ENCODE measurements at places on chromosomes 16 and 17.
A peak's percentile ranks its signal among the peaks of the same experiment; 100 is the strongest.

DNA sequence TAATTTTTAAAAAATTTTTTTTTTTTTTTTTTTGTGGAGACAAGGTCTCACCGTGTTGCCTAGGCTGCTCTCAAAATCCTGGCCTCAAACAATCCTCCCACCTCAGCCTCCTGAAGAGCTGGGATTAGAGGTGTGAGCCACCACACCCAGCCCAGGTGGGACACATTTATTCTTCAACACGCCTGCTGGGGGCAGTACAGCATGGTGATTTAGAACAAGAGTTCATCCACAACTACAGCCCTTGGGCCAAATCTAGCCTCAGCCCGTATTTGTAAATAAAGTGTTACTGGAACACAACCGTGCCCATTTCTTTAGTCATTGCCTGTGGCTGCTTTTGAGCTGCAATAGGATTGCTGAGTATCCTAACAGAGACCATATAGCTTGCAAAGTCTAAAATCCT, 92.8 kb downstream of the KATNIP start:
- peak; percentile 61 for DNase-seq

- DNase-seq, result no peak
Measured at GRCh38 chr16:62272035-62272434, 235.8 kb upstream of the CDH8 start.

- no peak for DNase-seq
Measured at GRCh38 chr17:2770129-2770528, 20.7 kb upstream of the CCDC92B start.

DNA sequence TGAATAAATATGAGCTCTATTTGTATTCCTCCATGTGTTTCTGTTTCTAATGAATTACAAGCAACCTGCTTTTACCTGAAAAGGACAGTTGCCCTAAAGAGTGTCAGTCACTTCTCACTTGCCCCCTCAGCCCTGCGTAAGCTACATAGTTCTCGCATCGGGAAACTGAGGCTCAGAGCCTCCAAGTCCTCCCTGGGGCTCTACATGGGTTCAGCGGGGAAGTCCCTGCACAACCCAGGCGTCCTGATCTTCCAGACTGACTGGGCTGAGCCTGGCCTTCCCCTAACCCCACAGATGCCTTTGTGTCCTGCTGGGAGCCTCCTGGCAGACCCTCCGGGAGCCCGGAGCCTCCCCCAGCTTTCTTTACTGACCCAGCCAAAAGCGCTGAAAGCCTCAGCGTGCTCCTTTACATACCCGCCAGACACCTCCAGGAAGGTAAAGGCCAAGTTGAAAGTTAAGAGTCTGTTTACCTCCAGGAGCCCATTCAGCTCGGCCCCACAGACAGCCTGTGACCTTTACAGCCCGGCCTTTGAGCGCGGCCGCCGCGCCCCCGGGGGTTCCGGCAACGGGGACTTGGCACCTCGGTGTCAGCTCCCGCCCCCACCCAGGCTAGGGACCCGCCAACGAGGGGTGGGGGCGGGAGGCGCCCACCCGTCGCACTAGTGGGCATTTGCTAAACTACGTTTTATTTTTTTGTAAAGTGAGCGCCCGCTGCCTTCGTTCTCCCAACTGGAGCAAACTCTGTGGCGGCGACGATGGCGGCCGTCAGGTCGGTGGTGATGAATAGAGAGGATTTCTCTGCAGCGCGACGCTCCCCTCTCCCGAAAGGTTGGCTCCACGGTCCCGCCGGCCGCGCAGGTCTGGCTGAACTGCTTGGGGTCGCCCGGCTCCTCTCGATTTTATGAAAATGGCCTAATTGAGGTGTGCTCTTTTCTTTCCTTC, 4.4 kb upstream of the HOXB13 start:
- DNase-seq, result no peak

DNA sequence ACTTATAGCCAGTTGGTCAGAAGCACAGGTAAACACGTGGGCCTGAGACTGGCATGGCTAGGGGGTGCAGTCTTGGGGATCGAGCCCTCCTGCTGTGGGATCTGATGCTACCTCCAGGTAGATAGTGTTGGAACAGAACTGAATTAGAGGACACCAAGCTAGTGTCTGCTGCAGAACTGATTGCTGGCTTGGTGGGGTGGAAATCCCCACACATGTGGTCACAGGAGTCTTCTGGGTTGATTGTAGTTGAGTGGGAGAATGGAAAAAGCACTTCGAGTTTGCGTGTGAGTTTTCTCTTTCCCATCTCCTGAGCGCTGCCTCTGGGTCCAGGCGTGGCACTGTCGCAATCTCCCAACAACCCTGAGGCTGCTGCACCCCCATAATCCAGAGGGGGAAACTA, 8.0 kb upstream of the SPATA32 start:
- no peak for DNase-seq

GRCh38 chr17:77280304-77281121, 139.7 kb downstream of the SEC14L1 start:
- no peak for DNase-seq

DNA sequence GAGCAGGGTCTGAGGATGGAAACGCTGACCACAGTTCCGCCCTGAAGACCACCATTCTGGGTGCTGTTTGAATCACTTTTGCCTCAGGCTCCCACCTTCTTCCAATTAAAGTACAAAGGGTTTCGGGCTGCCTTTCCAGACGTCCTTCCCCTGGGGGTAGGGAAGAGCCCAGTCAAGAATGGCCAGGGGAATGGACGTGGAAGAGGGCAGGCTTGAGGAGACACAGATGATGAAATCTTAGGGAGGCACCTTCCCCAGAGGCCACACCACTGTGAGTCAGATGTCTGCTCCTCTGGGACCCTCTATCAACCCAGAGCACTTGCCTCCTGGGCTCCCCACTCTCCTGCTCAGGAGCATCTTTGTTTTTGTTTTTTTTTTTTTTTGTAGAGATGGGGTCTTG, 27.5 kb upstream of the MTSS2 start:
- DNase-seq, result no peak

DNA sequence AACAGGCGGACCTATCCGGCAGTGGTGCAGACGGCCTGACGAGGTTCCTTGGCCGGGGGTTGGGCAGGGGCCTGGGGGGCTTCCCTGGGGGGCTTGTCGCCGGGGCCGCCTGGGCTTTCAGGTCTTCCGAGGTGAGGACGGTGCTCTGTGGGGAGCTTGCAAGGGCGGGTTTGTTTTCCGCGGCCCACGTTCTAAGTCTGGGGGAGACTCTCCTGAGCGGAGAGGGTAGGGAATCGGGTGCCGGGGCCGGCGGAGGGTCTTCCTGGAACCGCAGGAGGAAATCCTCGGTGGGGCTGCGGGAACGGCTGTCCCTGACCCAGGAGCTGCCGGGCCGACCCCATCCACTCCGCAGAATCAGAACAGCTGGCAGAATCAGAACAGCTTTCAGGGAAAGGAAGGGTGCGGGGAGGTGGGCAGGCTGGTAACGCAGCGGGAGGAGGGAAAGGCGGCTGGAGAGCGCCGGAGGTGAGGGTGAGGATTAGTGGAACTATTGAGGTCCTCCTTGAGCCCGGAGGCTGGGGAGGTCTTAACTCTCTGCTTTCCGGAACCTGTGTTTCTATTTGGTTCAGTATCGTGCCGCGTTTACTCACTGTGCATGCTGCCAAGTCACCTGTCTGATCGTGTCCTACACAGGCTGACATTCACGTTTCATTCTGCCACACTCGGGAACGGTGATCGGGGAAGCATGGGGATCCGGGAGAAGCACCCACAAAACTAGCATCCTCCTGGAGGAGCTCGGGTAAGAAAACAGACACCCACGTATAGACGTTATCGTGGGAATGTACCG, 28.9 kb downstream of the CPSF4L start:
- DNase-seq, result peak; percentile 43

All from choroid plexus epithelial cell (primary cell).